ENCODE measurements at places on chromosomes 2 and 18. TPM values are rescaled to one million over a fixed set of nuclear protein-coding genes. Genes with fewer than 3 reads are reported as not detected.
A peak's percentile ranks its signal among the peaks of the same experiment; 100 is the strongest.

- no peak for DNase-seq
- H3K4me3 ChIP-seq = no peak overlapping the region
- no peaks in the 10 kb centered on the region for H3K36me3 ChIP-seq
- H3K27ac ChIP-seq = no peak overlapping the region
- peaks cover under 1% of the 10 kb centered on the region for H3K4me1 ChIP-seq
These were observed 115.0 kb downstream of the ZBTB7C start for GRCh38 chr18:48293954-48294898.

DNA sequence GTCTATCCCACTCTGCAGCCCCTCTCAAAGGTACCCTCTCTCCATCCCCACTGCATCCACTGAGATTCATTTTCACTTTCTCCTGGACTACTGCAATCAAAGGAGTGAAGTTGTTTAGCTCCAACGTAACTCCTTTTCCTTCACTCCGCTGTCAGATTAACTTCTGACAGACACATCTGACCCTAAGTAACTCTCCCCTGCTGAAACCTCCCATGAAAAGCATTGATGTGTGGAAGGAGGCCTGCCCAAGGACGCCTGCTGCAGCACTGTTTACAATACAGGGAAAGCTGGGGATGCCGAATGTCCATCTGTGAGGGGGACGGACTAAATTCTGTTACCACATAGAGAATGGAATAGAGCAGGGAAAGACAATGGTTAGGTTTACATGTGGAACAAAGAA is 114.8 kb downstream of the TMEM163 start:
- no peaks in the 10 kb centered on the region for H3K27me3 ChIP-seq
- H3K4me3 ChIP-seq = no peak overlapping the region
- H3K4me1 ChIP-seq = no peaks in the 10 kb centered on the region
- DNase-seq = no peak
- H3K27ac ChIP-seq = no peak overlapping the region
- peaks cover 3% of the 10 kb centered on the region for H3K36me3 ChIP-seq

DNA sequence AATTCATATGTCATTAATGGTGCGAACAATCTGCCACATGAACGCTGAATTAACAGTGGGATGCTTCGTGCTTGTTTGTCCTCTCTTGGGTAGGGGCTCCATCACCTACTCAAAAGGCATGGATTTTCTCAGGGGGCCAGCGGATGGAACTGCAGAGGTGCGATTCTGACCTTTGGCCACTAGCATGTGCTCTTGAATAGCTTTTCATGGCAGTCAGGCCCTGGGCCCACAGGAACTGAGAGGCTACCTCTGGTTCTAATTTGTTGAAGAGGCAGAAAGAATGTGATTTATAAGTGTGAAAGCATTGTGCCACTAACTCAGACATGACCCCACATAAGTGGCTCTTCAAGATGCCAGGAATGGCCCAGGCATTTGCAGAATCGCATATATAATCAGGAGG is 283.2 kb downstream of the INSIG2 start:
- no peak overlapping the region for H3K27ac ChIP-seq
- peaks cover 14% of the 10 kb centered on the region for H3K27me3 ChIP-seq
- no peak for DNase-seq
- no peak overlapping the region for H3K4me3 ChIP-seq
- no peaks in the 10 kb centered on the region for H3K36me3 ChIP-seq
- H3K4me1 ChIP-seq = no peaks in the 10 kb centered on the region

DNA sequence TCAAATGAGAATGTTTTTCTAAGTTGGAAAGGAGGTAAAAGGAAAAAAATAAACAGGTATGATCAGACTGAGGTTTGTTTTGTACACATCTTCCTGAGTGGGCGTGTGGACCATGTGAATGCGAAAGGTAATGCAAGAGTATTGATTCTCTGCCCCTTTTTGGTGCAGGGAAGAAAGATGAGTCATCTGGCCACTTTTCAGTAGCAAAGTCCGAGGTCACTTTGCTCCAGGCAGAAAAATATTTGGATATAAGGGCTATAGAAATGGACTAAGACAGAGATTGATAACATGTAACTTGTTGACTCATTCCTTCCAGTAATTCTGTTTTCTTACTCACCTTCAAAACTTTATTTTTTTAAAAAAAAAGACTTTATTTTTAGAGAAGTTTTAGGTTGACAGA is 130.5 kb downstream of the DSEL start:
- no peaks in the 10 kb centered on the region for H3K36me3 ChIP-seq
- H3K4me1 ChIP-seq = no peaks in the 10 kb centered on the region
- no peaks in the 10 kb centered on the region for H3K27me3 ChIP-seq
- H3K4me3 ChIP-seq = no peak overlapping the region

- no peak overlapping the region for H3K4me3 ChIP-seq
- H3K36me3 ChIP-seq = no peaks in the 10 kb centered on the region
- peaks cover 5% of the 10 kb centered on the region for H3K27me3 ChIP-seq
- H3K4me1 ChIP-seq = no peaks in the 10 kb centered on the region
- DNase-seq = no peak
- H3K27ac ChIP-seq = no peak overlapping the region
These were observed 118.1 kb upstream of the CHRNA1 start for GRCh38 chr2:174882416-174882815.

GRCh38 chr2:85132834-85133637 is at the start of gene TCF7L1:
Gene TCF7L1, plus strand, starts transcription at chr2:85133392. Its CDS starts 293 bp downstream, at chr2:85133685.
- peak within 1 kb of the TSS; percentile 78 for H3K4me3 ChIP-seq
- H3K4me1 ChIP-seq = peaks cover 9% of the 10 kb centered on the region
- peak; percentile 80 for DNase-seq
- H3K27me3 ChIP-seq = peaks cover 66% of the 10 kb centered on the region
- H3K36me3 ChIP-seq = no peaks in the 10 kb centered on the region

Gene CD8B2
- total RNA-seq = 0.09 TPM

Gene RPE
- total RNA-seq = 61.4 TPM

Gene RESP18
- not detected for total RNA-seq

Gene ANO7
- 3.5 TPM for total RNA-seq

Gene GAL3ST2
- total RNA-seq = 1.2 TPM

Gene ZNF396
- total RNA-seq = 0.19 TPM

Gene SERPINB12
- total RNA-seq = not detected
